ENCODE measurements at places on chromosomes 1 and 21.

GRCh38 chr21:43372663-43373361 lies 54.1 kb downstream of the SIK1 start:
- DNase-seq, result no peak

DNA sequence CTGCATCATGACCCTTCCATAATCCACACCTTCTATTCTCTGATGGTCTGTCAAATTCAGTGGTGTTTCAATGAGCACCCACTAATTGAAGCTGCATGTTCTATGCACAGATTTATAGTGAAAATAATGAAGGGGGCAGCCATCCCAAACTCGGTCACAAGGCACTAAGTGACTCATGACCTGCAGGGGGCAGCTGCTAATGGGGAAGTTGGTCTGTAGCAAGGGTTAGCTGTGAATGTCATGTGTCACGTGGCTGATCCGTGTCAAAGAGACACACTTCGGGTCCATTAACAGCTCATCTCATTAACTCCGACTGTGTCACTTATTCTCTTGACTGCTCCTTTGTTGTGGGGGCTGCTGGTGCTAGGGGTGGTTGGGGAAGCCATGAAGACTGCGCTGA lies 306.6 kb downstream of the PCP4 start:
- no peak for DNase-seq

GRCh38 chr1:243291292-243291691 lies 35.5 kb downstream of the SDCCAG8 start:
- no peak for DNase-seq

GRCh38 chr1:243959998-243960397 lies 91.1 kb upstream of the ZBTB18 start:
- no peak for DNase-seq

DNA sequence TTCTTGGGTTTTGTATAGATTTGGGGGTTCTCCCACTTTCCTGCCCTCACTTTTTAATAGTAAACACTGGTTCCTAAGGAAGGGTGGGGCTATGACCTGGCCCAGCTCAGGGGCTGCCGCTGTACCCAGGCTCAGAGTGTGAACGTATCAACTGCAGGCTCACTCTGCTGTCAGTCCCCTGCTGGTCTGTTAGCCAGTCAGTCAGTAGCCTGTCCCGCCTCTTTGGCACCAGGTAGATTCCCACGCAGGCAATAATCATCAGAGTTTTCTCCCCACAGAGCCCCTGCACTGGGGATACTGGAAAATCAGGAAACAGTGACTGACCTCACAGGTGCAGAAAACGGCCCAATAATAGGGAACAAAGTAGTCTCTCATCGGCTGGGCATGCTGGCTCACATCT lies 15.0 kb upstream of the ALPL start:
- no peak for DNase-seq

- peak; percentile 87 for DNase-seq
Measured at GRCh38 chr1:16217061-16217785, 4.8 kb upstream of the ARHGEF19 start.

Data from activated T-helper 1 cell treated with anti-CD3 and anti-CD28 coated beads, Interleukin-2, amount 50 U/mL, for 16 hours (primary cell).